ENCODE measurements at places on chromosomes 7 and 10.

DNA sequence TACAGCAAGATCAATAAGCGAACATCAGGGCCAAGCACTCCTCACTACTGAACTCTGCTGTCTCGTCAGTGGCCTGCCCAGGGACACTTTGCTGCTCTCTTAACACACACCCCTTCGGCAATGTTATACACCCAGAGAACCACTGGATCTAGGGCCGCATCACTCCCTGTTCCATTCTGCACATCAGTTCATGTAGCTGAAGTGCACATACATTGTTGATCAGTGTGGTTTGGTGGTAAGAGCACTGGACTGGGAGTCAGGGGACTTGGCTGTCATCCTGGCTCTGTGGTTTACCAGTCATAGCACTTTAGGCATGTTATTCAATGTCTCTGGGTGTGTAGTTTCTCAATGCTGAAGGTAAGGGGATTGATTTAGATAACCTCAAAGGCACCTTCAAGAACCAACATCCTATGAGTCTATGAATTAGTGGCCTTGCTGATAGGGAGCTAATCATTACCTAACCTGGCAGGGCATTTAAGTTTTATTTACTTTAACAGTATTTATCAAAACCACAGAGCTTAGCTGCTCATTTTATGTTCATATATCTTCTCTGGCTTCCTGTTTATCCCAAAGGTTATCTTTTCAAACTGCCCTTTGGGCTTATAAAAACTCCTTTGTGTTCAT, 24.8 kb downstream of the DUSP5 start:
- DNase-seq, result no peak

DNA sequence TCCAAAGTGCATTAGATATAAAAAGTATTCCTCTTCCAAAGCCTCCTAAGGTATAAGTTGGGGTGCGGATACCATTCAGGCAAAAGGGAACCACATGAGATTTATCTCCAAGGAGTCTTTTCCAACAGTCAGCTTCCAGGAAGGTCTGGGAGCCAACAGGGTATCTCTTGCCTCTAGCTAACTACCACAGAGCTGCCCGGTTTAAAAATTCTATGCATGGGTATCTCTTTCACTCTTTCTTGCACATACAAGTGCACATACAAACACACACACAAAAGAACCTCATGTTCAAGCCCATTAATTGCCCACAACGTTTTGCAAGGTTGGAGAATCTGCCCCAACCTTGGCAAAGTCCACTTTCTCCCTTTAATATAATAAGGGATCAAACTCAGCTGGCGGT, 80.7 kb downstream of the CDK6 start:
- DNase-seq, result no peak

DNA sequence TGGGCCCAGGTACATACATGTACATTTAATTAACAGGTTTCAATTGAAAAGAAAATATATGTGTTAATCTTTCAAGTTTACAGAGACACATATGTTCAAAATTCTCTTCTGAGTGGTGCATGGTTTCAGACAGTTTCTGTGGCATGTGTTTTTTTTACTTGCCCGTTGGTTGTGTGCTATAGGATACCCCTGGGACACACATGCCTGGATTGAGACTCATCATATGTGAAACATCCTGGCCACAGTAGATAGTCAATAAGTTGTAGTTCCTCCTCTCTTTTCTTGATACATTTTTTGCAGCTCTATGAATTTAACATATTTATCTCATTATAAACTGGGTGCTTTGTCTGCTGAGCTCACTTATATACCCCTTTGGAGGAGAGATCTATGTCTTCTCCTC, 207.8 kb upstream of the CTBP2 start:
- DNase-seq, result no peak

DNA sequence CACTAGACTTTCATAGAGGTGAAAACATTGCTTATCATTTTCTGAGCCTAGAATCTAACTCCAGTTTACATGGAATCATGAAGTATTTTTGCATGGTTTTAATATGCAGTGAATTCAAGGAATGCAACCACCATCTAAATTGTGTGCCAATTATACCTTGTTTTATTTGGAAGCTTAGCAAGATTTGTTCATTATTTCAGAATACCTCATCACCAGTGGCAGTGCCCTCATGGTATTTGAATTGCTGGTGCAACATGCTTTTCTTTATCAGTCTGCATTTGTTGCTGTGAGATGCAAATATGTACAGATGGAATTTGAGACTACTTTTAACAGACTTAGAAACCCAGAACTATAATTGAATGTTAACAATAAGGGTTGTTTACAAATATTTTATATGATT, 18.7 kb upstream of the ZNF800 start:
- no peak for DNase-seq

GRCh38 chr7:140249036-140249806, 72.4 kb upstream of the KDM7A start:
- DNase-seq, result no peak

DNA sequence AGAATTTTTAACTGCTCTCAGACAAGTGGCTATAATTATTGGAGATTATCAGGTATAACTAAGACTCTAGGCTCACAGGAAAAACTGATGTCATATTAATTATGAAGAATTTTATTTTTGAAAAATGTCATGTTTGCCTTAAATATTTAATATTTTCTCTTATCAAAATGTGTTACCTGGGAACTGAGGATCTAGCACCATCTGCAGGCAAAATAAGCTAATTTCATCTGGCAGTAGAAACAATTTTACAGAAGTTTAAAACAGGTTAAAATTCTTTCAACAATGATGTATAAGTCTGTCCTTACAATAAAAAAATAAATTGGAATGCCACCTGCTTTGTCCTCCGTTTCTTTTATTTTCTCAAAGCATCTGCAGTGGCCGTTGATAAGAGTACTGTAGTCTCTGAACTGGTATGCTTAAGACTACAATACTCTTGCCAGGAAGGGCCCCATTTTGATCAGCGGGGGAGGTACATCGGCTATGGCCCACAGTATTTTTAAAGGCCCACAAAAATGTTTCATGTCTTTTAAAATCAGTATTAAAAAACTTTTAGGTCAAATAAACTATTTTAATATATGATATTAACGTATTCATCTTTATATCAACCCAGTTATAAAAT, 81.3 kb downstream of the VWDE start:
- DNase-seq, result no peak

DNA sequence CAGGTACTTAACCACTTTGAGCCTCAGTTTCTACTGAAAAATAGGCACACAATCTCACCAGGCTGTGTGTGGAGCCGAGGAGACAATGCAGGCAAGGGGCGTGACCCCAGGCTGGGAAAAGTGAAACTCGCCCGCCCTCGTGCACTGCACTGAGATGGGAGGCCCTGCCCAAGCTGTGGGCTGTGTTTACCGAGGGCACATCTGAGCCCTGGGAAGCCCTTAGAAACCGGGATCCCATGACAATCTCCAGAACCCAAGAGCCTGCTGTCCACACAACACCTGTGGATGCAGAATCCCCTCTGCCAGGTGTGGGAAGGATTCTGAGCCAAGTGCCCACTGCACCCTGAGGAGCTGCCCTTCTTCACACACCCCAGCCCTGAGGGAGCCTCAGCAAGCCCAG, 198.3 kb downstream of the GRID1 start:
- DNase-seq, result no peak

Measured in stimulated activated CD4-positive, alpha-beta T cell treated with anti-CD3 and anti-CD28 coated beads, Interleukin-1b, Interleukin-23, amount 100 ng/mL, for 24 hours (primary cell).